ENCODE measurements at places on chromosomes 16 and 17.

- no peak for DNase-seq
Observed at GRCh38 chr17:944266-944826, 35.2 kb downstream of the NXN start.

DNA sequence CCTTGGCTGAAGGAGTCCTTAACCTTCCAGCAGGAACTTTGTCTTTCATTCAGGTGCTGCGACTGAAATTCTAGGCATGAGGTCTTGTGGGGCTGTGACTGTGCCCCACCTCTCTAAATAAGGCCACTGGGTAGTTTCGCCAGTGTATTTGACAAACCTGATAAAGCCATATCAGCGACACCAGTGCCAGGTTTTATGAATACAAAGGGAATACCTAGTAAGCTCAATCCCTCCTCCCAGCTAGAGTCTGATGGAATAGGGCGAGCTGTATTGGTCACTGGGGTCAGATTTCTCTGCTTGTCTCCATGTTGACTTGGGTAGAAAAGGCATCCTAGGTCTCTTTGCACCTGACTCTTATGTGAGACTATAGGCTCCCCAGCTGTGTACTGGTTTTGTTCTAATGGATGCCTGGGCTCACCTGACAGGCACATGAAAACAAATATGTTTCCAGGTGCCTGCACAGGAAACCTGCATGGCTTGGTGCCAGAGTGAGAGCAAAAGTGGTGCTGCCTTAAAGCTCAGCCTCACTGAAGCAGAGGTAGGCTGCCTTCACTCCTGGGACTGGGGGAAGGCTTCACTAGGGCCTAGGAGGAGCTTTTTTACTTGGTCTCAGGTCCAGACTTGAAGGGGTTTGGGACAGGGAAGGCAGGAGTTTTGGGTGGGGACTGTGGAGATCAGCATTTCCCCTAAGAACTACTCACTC lies 8.3 kb downstream of the SLC7A6 start:
- DNase-seq: no peak

DNA sequence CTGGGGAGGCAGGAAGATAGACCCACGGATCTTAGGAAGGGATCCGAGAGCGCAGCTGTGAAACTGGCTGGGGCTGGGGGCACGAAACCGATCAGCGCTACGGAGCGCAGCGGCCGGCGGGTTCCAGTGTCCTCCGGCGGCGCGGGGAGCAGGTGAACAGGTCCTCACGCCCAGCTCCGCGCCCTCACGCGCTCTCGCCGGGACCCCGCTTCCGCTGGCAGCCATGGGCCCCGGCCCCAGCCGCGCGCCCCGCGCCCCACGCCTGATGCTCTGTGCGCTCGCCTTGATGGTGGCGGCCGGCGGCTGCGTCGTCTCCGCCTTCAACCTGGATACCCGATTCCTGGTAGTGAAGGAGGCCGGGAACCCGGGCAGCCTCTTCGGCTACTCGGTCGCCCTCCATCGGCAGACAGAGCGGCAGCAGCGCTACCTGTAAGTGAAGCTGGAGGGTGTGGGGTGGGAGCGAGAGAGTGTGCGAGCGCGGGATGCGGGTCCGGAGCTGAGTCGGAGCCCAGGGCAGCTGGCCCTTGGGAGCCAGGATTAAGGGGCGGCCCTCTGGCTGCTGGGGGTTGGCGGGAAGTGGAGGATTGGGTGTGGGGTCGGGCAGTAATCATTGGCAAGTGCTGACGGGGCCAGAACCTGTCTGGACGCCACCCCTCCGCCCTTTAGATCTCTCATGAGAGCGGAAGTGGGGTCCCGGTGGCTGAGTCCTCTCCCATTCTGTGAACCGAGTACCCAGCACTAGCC lies 479 bp downstream of the ITGA3 start:
- peak; percentile 54 for DNase-seq

- DNase-seq: no peak
Observed at GRCh38 chr17:8121407-8121680, 2.6 kb downstream of the HES7 start.

GRCh38 chr16:29651774-29652349 lies 11.2 kb upstream of the SPN start:
- no peak for DNase-seq

DNA sequence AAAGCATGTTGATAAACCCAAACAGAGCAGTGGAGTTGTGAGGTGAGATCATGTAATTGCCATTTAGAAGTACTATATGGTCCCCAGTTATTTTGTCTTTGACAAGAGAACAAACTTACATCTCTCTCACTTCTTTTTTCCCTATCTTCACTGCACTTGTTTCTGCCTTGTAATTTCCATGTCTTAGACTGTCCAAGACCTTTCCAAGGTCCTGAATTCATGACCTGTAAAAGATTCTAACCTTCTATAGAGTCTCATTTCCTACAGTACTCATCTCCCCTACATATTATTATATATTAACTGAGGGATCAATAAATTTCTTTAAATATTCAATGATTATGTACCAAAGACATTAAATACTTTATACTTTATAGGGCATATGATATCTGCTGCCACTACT lies 295.3 kb upstream of the KIF2B start:
- no peak for DNase-seq

GRCh38 chr16:709566-710499 lies 4.2 kb upstream of the FBXL16 start:
- no peak for DNase-seq

GRCh38 chr16:21190599-21190998 lies 20.8 kb downstream of the ZP2 start:
- DNase-seq: no peak

DNA sequence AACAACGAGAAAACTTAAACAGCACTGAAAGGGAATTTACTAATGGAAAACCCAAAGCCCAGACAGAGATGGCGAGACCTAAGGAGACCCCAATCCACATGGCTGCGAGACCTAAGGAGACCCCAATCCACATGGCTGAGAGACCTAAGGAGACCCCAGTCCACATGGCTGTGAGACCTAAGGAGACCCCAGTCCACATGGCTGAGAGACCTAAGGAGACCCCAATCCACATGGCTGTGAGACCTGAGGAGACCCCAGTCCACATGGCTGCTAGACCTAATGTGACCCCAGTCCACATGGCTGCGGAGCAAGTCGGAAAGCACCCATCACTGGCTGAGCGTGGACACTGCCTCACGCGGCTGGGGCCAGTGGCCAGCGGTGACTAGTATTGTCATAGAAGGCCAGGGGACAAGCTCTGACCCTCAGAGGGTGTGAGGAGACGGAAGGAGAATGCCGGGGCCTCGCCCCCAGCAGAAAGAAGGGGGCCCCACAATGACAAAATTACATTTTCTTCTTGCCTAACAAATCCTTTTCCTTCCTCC lies 241.8 kb downstream of the C16orf95 start:
- no peak for DNase-seq

- no peak for DNase-seq
Observed at GRCh38 chr17:68812876-68813584, 142.2 kb downstream of the ABCA8 start.
